ENCODE measurements at places on chromosomes 13 and 19.

DNA sequence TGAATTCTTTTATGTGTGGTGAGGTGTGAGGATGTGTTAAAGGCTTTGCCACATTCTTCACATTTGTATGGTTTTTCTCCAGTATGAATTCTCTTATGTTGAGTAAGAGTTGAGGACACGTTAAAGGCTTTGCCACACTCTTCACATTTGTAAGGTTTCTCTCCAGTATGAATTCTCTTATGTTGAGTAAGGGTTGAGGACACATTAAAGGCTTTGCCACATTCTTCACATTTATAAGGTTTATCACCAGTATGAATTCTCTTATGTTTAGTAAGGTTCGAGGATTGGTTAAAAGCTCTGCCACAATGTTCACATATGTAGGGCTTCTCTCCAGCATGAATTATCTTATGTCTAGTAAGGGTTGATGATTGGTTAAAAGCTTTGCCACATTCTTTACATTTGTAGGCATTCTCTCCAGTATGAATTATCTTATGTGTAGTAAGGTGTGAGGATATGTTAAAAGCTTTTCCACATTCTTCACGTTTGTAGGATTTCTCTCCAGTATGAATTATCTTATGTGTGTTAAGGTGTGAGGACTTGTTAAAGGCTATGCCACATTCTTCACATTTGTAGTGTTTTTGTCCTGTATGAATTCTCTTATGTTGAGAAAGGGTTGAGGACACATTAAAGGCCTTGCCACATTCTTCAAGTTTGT is 27.1 kb downstream of the ZNF724 start:
- DNase-seq = no peak

DNA sequence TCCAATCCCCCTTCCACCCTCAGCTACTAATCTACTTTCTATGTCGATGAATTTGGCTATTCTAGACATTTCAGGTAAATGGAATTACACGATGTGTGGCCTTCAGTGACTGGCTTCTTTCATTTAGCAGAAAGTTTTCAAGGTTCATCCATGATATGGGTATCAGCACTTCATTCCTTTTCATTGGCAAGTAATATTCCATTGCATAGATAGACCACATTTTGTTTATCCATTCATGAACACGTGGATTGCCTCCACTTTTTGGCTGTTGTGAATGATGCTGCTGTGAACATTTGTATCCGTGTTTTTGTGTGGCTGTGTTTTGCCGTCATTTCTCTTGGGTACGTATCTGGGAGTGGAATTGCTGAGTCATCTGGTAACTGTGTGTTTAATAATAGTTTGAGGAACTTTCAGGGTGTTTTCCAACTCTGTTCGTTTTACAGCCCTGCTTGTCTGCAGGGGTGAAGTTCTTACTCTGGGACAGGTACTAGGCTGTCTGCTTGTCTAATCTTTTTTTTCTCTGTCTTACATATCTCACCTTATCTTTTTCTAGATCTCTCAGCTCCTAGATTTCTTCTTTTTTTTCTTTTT is 32.5 kb downstream of the MARK4 start:
- DNase-seq = no peak

- no peak for DNase-seq
Measured at GRCh38 chr19:31292639-31293185, 56.5 kb downstream of the TSHZ3 start.

DNA sequence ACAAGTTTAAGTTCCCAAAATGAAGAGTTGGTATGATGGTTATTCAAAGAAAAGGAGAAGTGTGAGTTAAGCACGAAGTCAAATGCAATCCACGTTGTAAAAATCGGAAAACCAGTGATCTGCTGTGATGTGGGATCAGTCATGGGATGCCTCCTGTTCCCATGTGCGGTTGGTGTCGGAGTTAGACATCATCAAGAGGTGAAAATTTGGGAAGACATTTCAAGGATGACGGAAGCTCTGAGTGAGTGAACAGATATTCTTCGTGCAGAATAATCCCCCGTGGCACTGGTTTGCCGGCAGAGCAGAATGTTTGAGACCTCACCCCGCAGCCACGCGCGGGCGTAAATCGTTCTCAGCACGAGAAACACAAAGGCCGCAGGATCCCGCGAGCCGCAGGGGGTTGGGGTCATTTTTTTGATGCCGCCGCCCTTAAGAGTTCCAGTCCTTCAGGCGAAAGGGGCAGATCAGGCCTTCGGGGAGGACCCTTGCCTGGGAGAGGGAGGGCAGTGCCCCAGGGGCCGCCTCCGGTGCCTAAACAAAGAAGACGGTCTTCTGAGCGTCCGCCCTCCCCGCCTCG is 13.7 kb upstream of the SOX1 start:
- DNase-seq = no peak

- peak; percentile 55 for DNase-seq
Measured at GRCh38 chr19:17406046-17406886, 836 bp upstream of the BST2 start.

Measured in activated T-cell treated with anti-CD3 and anti-CD28 coated beads, Interleukin-2, amount 50 U/mL, for 48 hours (primary cell).